A549 (cell line): ENCODE measurements at places on chromosomes 7 and 10. TPM values are rescaled to one million over a fixed set of nuclear protein-coding genes. Genes with fewer than 3 reads are reported as not detected.

DNA sequence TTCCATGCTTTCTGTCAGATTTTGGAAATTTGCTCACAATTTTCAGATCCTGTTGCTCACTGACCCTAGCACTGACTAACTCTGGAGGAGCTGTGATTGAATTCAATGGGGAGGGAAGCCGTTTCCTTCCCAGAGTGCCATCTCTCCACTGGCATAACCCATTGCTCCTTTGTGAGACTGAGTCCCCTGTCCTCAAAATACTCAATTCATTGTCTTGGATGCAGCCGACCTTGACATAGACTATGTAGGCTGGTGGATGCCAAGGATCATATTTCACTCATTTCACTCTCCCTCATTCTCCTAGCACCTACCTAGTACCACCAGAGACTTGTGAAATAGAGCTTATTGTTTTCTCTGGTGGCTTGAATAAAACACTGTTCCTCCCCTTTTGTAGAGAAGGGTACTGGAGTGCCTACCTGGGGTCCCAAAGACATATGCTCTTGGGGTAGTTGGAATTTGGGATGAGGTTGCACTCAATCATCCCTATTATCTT, 511.3 kb upstream of the ZMIZ1 start:
- DNase-seq = no peak

GRCh38 chr10:95459446-95460045, 101.6 kb downstream of the SORBS1 start:
- no peak for DNase-seq

ELMO1 gene
- 2.3 to 3.2 TPM (median 2.6 TPM) in 3 replicates for polyA plus RNA-seq

DNA sequence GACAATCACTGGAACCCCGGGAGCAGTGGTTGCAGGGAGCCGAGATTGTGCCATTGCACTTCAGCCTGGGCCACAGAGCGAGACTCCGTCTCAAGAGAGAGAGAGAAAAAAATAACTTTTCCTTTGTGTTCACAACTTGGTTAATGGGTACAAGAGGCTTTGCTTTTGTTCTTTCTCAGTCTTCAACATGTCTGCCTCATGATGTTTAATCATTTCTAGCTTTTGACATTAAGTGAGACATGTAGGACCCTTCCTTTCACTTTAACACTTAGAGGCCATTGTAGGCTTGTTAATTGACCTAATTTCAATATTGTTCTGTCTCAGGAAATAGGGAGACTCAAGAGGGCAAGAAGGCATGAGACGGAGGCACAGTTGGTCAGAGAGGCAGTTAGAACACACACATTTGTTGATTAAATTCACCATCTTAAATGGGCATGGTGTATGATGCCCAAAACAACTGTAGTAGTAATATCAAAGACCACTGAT, 9.3 kb upstream of the CRCP start:
- DNase-seq = no peak
